ENCODE measurements at places on chromosomes 13 and 19.

- no peak for DNase-seq
These were observed 10.0 kb downstream of the NRTN start for GRCh38 chr19:5814852-5815246.

DNA sequence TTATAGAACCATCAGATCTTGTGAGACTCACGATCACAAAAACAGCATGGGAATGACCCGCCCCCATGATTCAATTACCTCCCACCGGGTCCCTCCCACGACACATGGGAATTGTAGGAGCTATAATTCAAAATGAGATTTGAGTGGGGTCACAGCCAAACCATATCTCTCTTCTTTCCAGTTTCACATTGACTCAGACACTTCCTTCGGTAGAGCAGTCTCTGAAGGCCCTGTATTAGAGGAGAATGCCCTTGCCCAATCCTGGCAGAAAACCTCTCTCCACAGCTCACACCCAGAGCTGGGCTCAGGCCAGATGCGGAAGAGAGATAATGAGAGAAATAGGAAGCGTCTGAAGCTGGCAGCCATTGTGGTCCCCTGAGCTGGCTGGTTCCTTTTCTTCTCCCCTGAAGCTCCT lies 72.4 kb upstream of the CLDN10 start:
- no peak for DNase-seq

GRCh38 chr19:576768-577438 lies 4.5 kb downstream of the BSG start:
- no peak for DNase-seq

GRCh38 chr19:5580161-5580571 lies 12.4 kb upstream of the TINCR start:
- DNase-seq = no peak

DNA sequence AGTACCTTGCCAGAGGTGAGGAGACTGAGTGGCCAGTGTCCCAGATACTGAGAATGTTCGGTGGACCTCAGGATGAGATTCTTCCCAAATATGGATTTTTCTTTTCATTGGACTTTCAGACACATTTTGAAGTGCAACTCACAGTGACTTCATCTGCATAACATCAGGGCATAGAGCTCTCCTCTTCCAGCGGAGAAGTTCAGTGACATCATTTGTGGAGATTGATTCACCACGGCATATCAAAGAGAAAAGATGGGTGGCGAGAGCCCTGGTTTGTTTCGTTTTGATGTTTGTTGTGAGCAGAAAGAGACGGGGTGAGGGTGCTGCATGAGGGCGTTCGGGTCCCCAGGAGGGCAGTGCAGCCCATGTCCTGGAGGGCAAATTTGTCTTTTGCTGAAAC lies 120.1 kb upstream of the GPR12 start:
- no peak for DNase-seq

GRCh38 chr13:41457589-41458186 lies 338 bp downstream of the RGCC start:
- no peak for DNase-seq

Data from D341Med (cell line).